ENCODE measurements at places on chromosomes 6 and 20.

DNA sequence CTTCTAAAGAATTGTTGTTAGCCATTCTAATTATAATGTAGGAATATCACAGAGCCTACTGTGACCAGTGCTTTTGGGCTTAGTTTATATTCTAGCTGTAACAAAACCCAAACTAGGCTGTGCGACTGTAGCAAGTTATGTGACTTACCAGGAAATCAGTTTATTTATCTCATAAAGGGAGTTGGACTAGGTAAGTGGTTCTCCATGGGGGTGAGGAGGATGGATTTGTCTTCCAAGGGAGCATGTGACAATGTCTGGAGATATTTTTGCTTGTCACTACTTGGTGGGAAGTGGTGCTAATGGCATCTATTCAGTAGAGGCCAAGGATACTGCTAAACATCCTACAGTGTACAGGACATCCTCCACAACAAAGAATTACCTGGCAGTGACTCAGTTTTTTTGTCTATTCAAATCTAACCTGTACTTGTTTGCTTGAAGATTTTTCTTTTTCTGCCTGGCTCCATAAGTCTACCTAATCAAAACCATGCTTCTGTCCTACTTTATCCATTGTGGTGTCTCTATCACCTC lies 32.5 kb downstream of the ZFAND3 start:
- no peak for DNase-seq

- no peak for DNase-seq
Measured at GRCh38 chr6:44292661-44293365, 20.3 kb downstream of the AARS2 start.

- DNase-seq, result no peak
Measured at GRCh38 chr20:5078399-5078958, 41.3 kb downstream of the PCNA start.

- peak; percentile 92 for DNase-seq
Measured at GRCh38 chr20:63957690-63958441, 1.6 kb upstream of the UCKL1 start.

- DNase-seq, result peak; percentile 28
Measured at GRCh38 chr6:136102991-136103688, 147.0 kb downstream of the MTFR2 start.

- DNase-seq, result no peak
Measured at GRCh38 chr6:148471624-148472159, 129.1 kb downstream of the SASH1 start.

GRCh38 chr20:20073801-20074371 lies 21.6 kb downstream of the CFAP61 start:
- no peak for DNase-seq

DNA sequence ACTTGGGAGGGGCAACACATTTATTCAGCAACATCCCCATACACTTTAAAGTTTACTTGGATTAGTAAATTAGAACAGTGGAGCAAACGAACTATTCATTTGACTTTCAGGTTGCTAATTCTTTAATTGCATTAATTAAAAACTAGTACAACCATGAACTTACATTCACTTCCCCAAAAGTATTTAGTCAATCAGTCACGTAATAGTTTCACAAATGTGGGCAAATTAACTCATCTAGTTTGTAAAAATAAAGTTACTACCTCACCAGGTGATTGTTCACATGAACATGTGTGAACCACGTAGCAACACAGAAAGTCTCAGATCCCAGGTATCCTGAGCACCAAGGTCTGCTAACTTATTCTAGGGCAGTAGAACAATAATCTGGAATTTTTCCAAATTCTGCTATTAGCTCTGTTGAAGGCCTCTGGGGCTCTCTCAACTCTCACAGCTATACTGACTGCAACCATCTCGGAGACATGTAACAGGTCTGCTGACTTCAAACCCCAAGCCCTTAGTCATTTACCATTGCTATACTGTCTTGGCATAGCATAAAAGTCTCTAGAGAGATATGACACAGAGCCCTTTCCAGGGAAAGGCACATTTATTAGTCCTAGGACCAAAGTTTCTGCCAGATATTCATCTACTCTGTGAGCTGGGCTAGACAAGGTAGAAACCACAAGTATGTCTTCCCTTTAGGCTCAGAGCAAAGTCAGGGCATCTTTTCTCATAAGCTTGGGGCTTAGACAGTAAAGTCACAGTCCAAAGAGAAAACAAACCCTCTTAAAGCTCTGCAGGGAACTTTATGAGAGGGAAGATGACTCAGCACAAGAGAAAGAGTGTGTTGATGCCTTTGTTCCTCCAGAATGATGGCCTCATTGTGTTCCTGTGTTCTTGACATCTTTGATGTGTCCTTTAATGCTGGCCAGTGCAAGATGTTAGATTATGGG lies 50.9 kb upstream of the CCDC28A start:
- no peak for DNase-seq

- DNase-seq, result no peak
Measured at GRCh38 chr6:41943456-41943855, 1.8 kb upstream of the CCND3 start.

- DNase-seq, result no peak
Measured at GRCh38 chr6:87094576-87094975, 330 bp downstream of the CGA start.

DNA sequence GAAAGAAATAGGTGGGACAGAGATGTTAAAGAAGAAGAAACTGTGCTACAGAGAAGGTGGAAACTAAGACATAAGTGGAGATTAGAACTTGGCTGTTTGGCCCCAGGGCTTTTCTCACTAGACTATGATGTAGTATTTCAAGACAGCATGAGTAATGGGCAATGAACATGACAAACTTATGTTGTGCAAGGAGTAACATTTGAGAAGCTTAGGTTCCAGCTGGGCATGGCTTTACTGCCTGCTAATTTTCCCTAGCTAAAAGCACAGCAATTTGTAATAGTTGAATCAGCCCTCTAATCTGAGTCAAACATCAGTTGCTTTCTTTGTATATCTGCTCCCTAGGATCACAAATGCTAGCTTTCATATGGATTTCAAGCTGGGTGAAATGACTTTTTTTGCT lies 294.3 kb upstream of the BMP2 start:
- DNase-seq, result no peak

DNA sequence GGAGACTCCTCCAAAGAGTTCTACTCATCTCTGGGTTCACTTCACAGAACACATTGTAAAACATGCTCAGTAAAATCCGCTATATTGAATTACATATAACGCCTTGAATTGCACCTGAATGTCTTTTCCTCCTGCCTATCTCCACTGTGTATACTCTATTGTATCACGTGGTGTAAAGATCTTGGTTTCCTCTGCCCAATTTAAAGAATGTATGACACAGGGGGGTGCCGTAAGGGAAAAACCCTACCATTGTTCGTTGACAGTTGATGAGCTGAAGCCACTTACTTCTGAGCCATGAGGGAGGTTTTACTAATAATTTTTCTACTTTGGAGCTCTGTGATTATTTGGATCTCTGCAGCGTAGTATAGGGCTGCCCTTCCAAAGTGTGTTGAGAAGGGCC lies 6.0 kb downstream of the ASF1A start:
- peak; percentile 20 for DNase-seq

- DNase-seq, result no peak
Measured at GRCh38 chr6:26021001-26021349, 58.4 kb downstream of the TRIM38 start.

DNA sequence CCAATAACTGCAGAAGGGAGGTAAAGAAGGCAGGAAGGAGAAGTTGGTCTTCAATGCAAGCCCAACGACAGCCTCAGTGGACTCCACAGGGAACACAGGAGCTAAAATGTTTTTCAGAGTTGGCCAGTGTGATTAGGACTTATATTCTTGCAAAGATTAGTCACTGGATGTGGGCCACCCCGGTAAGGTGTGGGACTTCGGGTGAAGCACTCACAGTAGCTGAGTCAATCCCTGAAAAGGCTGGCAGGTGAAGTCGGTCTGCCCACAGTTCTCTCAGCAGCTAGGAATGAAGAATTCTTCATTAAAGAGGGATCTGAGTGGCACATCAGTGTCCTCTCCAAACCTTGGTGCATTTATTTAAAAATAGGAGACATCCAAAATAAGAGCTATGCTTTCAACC lies 94.8 kb downstream of the KLHL32 start:
- no peak for DNase-seq

DNA sequence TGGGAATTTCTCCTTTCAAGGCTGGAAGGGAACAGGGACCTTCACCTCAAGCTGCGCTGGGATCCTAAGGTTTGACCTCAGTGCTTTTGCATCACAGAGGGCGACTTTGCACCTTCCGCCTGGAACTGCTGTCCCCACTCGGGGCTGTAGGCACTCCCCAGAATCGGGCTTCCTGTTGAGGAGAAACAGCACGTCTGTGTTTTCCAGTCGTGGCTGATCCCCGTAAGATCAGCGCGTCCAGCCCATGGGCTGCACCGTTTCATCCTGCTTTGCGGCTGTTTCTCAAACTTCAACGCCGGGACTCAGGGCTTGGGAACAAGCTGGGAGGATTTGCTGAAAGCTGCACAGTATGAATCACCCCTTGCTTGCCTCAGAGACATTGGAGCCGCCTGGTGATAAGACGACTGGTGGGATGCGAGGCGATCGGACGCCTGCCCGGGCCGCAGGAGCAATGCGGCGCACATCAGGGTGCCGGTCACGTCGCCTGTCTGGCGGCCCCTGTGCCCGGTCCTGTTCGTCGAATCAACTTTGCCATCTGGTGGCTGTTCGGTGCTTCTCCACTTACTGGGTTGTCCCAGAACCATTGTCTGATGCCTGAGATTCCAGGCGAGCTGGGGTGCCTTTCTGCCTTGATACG lies 53.6 kb upstream of the FRMD1 start:
- DNase-seq, result peak; percentile 88

GRCh38 chr20:45328451-45328850 lies 19.8 kb downstream of the SDC4 start:
- DNase-seq, result no peak

- no peak for DNase-seq
Measured at GRCh38 chr20:57613481-57613921, 6.7 kb downstream of the ZBP1 start.

DNA sequence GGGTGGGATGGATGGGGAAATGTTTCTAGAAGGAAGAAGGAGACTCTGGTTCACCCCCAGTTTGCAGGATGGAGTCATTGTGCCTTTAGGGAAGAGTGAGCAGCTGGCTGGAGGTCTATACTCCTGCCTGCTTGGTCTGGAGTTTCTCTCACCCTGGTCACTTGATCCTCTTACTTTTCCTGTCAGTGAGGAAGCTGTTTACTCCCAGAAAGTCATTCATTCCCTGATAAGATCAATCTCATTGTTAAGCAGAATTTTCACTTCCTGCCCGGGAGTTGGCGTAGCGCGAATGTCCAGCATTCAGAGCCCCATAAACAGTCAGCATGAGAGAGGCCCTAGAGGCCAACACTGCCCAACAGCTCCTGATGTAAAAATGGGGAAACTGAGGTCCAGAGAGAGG lies 70.4 kb upstream of the SIRPA start:
- DNase-seq, result no peak

GRCh38 chr6:144586986-144587385 lies 301.9 kb downstream of the UTRN start:
- no peak for DNase-seq

GRCh38 chr20:35004051-35004725 lies 48.5 kb downstream of the MYH7B start:
- no peak for DNase-seq

DNA sequence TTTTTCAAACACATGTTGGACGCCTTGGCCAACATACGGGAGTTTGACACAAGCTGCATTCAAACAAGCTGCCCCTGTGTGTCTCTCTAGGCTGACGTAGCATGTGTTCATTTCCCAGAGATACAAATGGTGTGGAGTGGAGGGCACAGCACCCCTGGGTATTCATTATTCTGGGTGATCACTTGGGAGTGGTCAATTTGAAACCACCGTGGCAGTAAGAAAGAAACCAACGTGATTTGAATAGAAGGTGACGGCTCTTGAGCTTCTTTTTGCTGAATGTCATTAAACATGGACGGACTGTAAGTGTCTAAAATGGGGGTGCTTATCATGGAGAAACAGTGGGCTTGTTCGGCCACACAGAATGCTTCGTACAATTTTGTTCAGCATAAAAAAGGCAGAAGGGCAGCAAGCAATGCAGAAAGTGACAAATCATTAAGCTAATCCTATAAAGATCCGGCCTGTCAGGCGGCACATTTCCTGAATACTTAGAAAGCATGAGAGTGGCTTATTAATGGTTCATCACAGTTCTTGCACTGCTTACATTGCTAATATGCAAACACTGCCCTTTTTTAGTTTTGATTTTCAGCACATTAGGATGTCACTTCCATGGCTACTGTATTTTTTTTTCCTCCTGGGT lies 1261.9 kb upstream of the CITED2 start:
- no peak for DNase-seq

- DNase-seq, result no peak
Measured at GRCh38 chr6:37709250-37709931, 11.7 kb upstream of the MDGA1 start.

DNA sequence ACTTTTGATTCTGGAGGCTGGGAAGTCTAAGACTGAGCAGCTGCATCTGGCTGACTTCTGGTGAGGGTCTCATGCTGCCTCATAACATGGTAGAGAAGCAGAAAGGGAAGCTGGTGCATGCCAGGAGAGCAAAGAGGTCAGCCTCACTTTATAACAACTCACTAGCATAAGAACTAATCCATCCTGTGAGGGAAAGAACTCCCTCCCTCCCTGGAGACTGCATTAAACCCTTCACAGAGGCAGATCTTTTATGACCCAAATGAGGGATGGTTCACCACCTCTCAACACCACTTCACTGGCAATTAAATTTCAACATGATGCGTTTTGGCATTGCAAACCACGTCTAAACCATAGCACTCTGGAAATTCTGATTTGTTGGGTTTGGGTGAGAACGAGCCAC lies 33.9 kb downstream of the STXBP5 start:
- DNase-seq, result peak; percentile 22

DNA sequence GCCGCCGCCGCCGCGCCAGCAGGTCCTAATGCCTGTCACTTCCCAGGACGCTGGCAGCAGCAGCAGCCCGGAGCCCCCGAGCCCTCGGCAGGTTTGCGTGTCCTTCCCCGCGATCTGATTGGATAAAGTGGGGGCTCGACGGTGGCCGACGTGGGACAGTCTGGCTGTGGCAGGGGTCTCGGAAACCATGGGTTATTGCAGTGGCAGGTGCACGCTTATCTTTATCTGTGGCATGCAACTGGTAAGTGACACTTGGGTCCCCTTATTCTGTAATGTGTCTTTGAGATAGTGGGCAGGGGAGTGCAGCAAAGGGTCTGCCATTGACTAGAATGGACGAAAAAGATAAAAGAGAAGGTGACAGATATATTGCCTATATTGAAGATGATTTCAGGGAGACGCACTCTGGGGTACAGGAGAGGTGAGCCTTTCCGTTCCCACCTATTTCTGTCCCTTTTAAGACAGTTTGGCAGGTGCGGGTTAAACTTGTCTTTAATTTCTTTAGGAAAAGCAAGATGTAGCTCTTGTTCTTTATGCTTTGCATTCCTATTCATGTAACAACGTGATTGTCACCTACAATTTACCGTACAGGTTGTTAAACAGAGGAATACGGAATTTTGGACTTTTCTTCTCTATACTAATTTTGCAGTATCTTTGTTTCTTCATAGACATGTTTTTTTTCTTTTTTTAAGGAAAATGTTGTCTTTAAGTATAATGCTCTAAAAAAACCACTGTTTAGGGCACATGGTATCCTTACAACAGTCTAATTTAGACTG lies 535 bp downstream of the NKAIN2 start:
- DNase-seq, result peak; percentile 74

GRCh38 chr6:157049133-157049532 lies 272.0 kb downstream of the ARID1B start:
- DNase-seq, result no peak

All from GM23338 (cell line).